ENCODE measurements at places on chromosomes 7 and 10. TPM values are rescaled to one million over a fixed set of nuclear protein-coding genes. Genes with fewer than 3 reads are reported as not detected.

- H3K4me1 ChIP-seq = peaks cover 35% of the 10 kb centered on the region
- H3K27me3 ChIP-seq = no peaks in the 10 kb centered on the region
- H3K27ac ChIP-seq = no peak overlapping the region
- H3K4me3 ChIP-seq = no peak overlapping the region
Observed at GRCh38 chr10:46520381-46520780, 36.1 kb downstream of the GPRIN2 start.

DNA sequence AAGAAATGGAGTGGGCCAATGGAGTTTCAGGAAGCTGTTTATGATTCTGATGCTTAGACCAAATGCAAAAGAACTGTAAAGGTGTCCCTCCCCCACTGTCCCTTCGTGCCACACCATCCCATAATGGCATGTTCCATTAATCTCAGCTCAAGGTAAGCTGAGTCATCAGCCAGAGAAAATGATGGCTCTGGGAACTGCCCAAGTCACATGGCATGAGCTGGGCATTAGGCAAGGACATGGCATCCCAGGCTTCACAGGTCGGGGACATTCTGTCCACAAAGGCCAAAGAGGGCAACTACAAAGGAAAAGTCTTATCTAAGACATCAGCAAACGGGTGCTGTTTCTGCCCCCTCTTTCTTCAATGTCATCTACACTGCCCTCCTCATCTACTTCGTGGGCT is 44.9 kb downstream of the DLG5 start:
- peaks cover 22% of the 10 kb centered on the region for H3K4me1 ChIP-seq
- H3K27ac ChIP-seq = no peak overlapping the region
- no peaks in the 10 kb centered on the region for H3K36me3 ChIP-seq
- H3K27me3 ChIP-seq = no peaks in the 10 kb centered on the region
- DNase-seq = no peak
- no peak overlapping the region for H3K4me3 ChIP-seq

The HTR5A gene
- not detected for total RNA-seq

The STEAP1B gene
- total RNA-seq = 21.1 TPM

DNA sequence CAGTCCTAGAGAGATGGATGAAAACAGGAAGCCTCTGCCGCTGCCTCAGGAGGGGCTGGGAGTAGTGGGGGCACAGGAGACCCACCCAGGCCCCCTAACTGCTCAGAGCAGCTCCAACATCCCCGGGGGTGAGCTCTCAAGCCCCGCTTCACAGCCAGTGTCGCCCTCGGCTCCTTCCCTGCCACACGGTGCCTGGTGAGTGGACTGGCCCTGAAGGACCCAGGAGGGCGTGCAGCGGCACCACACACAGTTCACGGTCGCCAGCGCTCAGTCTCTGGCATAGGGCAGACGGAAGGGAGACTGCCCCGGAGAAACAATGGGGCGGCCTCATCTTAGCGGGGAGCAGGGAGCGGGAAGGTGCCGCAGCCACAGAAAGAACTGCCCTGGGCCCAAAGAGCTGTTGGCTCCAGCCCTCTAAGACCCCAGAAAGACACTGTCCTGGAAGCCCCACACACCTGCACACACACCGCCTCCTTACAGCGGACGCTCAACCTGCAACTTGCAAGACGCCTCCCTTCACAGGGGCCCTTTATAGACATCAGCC is 1.2 kb downstream of the CLDN15 start:
- H3K4me3 ChIP-seq = no peak overlapping the region
- H3K36me3 ChIP-seq = peaks cover 35% of the 10 kb centered on the region
- no peak overlapping the region for H3K27ac ChIP-seq
- H3K27me3 ChIP-seq = no peaks in the 10 kb centered on the region

GRCh38 chr7:81285142-81285871 is 366.5 kb upstream of the SEMA3C start:
- no peak overlapping the region for H3K4me3 ChIP-seq
- H3K36me3 ChIP-seq = no peaks in the 10 kb centered on the region
- H3K27me3 ChIP-seq = peaks cover 2% of the 10 kb centered on the region
- DNase-seq = peak; percentile 87

DNA sequence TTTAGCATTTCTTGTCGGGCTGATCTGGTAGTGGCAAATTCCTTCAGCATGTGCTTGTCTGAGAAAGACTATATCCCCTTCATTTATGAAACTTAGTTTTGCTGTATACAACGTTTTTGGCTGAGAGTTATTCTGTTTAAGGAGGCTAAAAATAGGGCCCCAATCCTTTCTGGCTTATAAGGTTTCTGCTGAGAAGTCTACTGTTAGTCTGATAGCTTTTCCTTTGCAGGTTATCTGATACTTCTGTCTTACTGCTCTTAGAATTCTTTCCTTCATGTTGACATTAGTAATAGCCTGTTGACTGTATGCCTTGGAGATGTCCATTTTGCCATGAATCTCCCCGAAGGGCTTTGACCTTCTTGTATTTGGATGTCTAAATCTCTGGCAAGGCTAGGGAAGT is 9.9 kb downstream of the CASP7 start:
- no peak for DNase-seq
- no peak overlapping the region for H3K4me3 ChIP-seq
- H3K4me1 ChIP-seq = no peaks in the 10 kb centered on the region
- H3K27ac ChIP-seq = no peak overlapping the region
- no peaks in the 10 kb centered on the region for H3K27me3 ChIP-seq

Data from IMR-90 (cell line).